ENCODE measurements at places on chromosomes 4 and X. TPM values are rescaled to one million over a fixed set of nuclear protein-coding genes. Genes with fewer than 3 reads are reported as not detected.

PLP1 gene
- 0.13 TPM for total RNA-seq

DNA sequence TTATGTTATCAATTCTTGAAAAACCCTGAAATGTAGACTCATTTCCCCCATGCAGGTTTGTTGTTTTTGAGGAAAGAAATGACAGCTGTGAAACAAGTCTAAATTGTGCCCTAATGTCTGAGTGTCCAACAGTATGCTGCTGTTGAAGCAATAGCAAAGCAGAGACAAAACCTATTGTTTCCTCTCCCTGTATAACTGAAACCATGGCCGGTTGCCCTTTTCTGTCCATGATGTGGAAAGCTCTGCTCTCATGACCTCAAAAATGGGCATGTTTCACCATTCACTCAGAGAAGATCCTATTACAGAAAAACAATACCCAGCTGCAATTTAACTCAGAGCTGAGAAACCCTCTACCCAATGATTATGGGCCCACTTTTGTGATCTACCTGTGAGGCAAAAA lies 312.6 kb upstream of the FTHL17 start:
- no peak for DNase-seq

DNA sequence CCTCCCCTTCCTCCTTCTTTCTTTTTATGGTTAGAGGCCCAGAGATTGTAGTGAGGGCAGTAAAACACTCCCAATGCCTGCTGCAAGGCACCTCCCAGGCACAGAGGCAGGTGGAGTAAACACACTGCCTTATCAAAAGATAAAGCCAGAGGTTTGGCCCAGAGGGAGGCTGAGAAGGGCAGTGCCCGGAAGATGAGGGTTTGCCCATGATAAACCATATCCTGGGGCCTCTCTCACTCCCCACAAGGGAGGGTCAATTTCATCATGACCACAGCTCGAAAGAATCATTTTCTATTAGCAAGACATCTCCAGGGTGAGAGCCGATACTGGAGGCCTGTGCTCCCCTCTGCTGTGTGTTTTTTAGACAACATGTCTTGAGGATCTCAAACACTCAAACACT lies 98.5 kb upstream of the FAM9C start:
- DNase-seq: no peak

DNA sequence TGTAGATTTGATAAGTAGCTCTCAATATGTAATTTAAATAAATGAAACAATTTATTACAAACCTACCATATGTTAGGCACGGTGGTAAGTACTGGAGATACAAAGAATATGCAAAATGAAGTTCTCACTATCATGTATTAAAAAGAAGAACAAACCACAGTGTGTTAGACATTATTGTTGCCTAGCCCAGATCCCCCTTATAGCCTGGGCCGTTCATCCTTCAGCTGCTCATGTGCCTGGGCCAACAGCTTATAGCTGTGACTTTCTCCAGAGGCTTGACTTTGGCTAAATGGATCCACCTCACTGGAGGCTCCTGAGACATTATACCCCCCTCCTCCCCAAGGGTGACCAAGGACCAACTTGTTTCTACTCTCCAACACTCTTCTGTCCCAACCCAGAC lies 29.8 kb upstream of the CCNG2 start:
- DNase-seq: no peak

CYBB gene
- 0.23 TPM for total RNA-seq

DNA sequence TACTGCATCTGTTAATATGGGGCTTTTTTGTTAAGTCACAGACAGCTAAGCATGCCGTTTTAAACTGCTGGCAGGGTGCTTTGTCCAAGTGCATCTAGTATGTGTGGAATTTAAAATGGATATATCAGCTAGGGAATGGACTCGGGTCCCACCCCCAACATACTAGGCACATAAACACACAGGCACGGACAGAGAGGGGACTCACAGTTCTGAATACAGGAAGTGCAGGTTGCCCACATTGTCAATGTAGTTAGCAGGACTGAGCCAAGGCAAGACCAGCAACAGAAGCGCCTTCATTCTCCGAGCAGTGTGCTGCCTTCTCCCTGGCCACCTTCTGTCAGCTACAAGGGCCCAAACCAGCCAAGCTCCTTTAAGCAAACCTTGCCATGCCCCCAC lies 33.6 kb downstream of the LNX1 start:
- no peak for DNase-seq

DNA sequence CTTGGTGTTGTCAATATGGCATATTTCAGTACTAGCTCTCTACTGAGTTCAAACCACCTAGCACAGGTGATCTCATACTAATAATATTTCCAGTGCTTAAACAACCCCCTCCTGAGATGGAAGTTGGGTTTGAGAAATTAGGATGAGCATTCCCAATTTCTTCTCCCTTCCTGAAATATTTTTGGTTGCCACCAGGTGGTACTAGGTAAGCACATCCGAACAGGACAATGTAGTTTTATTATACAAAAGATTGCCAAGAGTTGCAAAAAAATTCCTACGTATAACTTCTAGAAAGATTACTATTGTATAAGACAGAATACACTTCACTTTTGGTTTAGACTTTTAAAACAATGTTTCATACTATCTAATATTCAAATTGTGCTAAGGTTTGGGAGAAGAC lies 484.5 kb downstream of the PACRGL start:
- DNase-seq: no peak

AMER1 gene
- total RNA-seq: 3.9 TPM

DNA sequence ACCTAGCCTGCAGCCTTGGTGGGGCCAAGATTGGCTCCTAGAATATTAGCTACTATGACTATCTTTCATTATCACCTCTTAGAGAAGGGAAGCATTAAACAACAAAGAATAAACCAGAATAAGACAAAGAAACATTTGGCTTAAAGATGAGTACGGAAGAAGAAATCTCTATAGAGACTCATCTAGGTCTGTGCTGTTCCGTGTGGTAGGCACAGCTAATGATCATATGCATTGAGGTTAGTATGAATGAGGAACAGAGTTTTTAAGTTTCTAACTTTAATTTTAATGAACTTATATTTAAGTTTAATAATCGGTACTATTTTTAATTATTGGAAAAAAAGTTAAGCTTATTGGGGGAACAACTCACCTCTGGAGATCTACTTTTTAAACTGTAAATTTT lies 24.6 kb downstream of the ARHGAP24 start:
- no peak for DNase-seq

DNA sequence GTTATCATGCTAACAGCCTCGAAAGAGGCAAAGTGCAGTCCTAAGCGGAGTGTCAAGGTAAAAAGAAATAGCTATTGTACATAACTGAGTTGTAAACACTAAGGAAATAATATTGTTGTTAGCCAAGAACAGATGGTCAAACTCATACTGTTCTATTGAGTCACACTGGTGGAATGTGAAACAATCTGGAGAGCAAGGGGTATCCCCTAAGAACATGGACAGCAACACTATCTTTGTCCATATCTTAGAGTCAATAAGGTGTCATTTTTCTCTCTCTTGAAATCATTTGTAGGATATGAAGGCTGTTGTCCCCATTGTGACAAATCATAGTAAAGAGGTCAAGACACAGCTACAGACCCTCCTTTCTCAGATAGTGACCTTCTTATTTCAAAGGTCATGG lies 4.5 kb upstream of the PDGFC start:
- DNase-seq: no peak

- DNase-seq: no peak
These were observed 93.3 kb downstream of the UGT8 start for GRCh38 chr4:114691865-114692264.

DNA sequence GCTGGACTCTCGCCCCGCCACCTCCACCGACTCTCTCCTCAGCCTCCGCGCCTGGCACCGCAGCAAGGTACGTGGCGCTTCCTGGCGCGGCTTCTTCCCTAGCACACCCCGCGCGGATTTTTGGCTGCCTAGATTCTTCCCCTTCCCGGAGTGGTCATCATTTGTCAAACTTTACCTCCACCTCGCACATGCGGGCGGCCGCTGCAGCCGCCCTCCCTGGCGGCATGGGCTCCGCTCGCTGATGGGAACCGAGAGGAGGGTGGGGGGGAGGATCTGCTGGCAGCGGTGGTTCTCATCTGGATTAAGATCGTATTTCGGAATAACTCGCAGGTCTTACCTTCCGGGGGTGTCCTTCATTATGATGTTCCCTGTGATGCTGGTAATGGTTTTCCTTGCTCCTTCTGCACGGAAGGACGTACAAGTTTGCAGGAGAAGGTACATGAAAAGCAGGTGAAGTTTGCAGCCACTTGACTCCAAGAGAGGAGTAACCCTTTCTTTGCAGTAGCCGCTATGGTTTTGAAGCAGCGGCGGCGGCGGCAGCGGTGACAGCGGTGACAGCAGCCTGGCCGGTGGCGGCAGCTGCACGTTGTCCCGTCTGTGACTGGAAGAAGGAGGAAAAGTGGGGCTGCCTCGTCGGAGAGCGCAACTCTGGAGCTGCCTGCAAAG lies 2183.9 kb upstream of the TENM3 start:
- DNase-seq: no peak

GRCh38 chr4:76300012-76300411 lies 6.5 kb upstream of the STBD1 start:
- DNase-seq: no peak

DNA sequence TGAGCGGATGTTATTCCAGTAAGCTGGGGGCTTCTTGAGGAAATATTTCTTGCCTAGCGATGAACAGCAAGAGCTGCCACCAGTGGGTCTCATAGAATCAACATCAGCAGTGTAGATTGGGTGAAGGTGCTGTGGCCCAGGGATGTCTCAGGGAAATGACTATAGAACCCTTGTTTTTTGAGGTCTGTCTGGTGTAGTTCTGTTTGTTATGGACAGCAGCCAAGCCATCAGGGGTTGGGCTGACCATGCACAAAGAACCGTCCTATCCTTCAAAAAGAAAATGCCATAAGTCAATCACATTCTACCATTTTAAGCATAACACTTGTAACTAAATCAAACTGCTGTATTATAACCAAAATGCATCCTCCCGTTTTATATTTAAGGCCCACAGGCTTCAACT lies 17.3 kb upstream of the C1GALT1C1 start:
- no peak for DNase-seq

DNA sequence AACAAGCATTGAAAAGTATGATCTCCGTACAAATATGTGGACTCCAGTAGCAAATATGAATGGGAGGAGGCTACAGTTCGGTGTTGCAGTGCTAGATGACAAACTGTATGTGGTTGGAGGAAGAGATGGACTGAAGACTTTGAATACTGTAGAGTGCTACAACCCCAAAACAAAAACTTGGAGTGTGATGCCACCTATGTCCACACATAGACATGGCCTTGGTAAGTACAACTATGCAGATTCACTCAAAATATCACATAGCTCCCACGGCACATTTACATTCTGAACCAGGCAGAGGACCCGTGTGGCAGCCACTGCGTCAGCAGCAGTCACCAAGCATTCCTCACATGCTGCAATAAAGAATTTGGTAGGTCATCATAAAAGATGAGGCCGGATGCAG lies 41.3 kb downstream of the KLHL5 start:
- DNase-seq: no peak

DNA sequence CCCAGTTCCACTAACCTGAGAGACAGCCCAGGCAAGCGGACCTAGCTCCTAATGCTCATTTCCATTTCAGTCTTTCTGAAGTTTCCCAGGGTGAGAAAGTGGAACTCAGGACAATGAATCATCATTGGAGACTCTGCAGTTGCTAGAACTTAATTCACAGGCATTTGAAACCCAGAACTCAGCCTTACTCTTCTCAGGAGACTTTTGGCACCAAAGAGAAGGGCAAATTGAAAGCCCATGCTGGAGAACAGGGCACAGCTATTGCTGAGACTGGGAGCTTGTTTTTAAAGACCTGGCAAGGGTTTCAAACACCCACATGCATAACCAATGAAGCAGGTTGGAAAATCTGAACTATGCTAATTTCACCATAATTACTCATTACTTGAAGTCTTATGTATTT lies 36.0 kb downstream of the BST1 start:
- DNase-seq: no peak

DNA sequence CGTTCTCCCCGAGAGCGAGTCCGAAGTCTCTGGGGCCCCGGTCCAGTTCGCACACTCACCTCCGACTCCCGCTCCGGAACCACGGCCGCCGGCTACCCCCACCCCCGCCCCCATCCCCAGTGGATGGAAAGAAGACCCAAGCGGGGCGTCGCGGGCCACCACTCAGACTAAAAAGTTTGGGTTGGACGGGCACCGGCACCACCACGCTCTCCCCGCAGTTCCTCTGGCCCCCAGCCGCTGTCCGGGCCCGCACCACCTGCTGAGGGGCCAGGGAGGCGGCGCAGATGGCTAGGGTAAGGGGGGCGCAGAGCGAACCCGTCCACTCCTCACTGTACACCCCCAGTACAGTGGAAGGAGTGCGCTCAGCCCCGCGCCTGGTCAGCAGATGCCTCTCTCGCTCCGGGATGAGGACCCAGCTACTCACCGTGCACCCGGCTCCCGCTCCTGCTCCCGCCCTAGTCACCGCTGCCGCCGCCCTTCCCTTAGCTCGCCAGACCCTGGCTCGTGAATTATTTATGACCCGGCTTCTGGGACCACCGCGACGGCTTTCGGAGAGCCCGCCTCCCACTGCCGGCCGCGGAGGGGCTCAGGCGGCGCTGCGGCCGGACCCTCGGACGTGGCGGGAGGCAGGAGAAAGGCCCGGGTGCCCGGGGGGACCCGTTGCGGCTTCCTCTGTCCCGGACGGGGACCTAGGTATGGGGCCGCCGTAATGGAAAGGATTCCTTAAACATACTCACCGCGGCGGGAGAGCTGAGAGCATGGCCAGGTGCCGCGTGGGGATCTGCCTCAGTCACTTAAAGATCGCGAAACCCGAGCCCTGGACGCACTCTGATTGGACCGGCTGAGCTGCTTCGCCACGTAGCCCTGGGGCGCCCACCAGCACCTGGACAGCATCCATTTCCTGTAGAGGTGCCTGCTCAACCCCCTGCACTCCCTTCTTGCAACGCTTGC lies at the start of gene PROM1:
Gene PROM1 (minus strand): TSS at position 783 of the 951 bp plus-strand sequence. CDS start 8,117 bp downstream, outside the sequence.
- DNase-seq: no peak

GRCh38 chr4:80062527-80062926 lies 10.5 kb downstream of the ANTXR2 start:
- DNase-seq: no peak

NDNF gene
- 0.10 TPM for total RNA-seq

GRCh38 chr4:77047037-77047436 lies 28.8 kb downstream of the CCNI start:
- no peak for DNase-seq

GRCh38 chr4:145732895-145733880 lies 53.2 kb downstream of the C4orf51 start:
- no peak for DNase-seq

ZNF630 gene
- total RNA-seq: 3.0 TPM

SLC10A4 gene
- 1.2 TPM for total RNA-seq

USP46 gene
- 15.5 TPM for total RNA-seq

DNA sequence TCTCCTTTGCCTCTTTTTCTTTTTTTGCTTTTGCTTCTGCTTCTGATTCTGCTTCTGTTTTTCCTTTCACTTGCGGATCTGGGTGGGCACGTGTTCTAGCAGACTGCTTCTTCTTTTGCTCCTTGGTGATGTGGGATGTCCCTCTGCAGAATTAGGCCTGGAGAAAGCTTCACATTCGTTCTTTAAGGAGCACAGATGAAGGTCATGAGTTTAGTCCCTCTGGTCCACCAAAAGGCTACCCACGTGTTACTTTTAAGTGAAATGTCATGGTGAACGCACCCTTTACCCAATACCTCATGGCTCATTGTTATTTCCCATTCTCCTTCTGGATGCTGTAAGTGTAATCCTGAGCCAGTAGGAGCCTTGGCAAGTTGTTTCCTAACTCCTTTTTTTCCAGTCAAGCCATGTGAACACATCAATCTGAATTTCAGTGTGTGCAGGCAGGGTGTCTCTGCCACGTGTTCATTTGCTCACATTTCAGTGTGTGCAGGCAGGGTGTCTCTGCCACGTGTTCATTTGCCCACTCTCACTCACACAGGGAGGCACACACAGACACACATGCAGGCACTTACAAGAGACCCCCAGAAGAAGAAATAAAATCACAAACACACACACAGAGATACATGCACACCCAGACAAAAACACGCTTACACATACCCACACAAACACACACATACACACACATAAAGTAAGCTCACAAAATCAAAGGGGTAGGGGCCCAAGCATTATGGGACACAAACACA lies 36.9 kb downstream of the NBDY start:
- no peak for DNase-seq

Data from Panc1 (cell line).